ENCODE measurements at places on chromosomes 5 and 9. TPM values are rescaled to one million over a fixed set of nuclear protein-coding genes. Genes with fewer than 3 reads are reported as not detected.

Gene NOL8
- 45.9 TPM for total RNA-seq

Gene CCDC127
- 4.8 TPM for total RNA-seq

Gene SRP19
- total RNA-seq: 97.2 TPM

Gene ZNF300
- total RNA-seq: 7.4 TPM

Gene ATG12
- total RNA-seq: 77.8 TPM

Data from thoracic aorta endothelial cell (primary cell).